Stimulated activated CD4-positive, alpha-beta T cell treated with anti-CD3 and anti-CD28 coated beads, Interleukin-4, amount 100 ng/mL, for 1 hour (primary cell): ENCODE measurements at places on chromosomes 2 and 18.
A peak's percentile ranks its signal among the peaks of the same experiment; 100 is the strongest.

DNA sequence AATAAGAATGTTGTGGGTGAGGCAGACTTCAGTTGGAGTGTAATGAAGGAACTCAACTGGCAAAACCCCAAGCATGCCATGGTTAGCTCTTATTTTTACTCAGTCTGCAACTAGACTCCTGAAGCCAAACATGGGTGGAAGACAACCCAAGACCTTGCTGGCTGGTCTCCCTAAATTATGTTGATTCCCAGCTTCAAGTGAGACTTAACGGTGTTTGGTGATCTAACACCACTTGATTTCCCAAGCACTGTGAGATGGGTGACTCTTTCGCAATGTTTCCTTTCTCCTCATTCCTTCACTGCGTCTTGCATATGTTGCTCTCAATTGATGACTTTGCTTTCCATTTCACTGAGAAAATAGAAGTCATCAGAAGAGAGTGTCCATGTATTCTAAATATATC, 693.1 kb downstream of the DCC start:
- no peak for DNase-seq

- no peak for DNase-seq
Measured at GRCh38 chr2:111904726-111905474, 6.5 kb downstream of the MERTK start.

GRCh38 chr2:230713331-230714135, 891 bp downstream of the CAB39 start:
- DNase-seq = peak; percentile 44

- no peak for DNase-seq
Measured at GRCh38 chr2:24788816-24789215, 4.4 kb downstream of the PTRHD1 start.

- no peak for DNase-seq
Measured at GRCh38 chr18:36974686-36975085, 145.8 kb downstream of the KIAA1328 start.

- DNase-seq = no peak
Measured at GRCh38 chr2:220478305-220479058, 851.1 kb downstream of the SLC4A3 start.

- DNase-seq = no peak
Measured at GRCh38 chr2:58913082-58913726, 672.1 kb upstream of the FANCL start.

- DNase-seq = peak; percentile 20
Measured at GRCh38 chr2:238513346-238513745, 86.6 kb downstream of the ASB1 start.

GRCh38 chr2:216084547-216084946, 2.8 kb downstream of the TMEM169 start:
- DNase-seq = no peak

- peak; percentile 10 for DNase-seq
Measured at GRCh38 chr18:74290794-74291471, 830 bp downstream of the CYB5A start.

- DNase-seq = no peak
Measured at GRCh38 chr2:240455647-240456446, 20.4 kb downstream of the GPC1 start.

DNA sequence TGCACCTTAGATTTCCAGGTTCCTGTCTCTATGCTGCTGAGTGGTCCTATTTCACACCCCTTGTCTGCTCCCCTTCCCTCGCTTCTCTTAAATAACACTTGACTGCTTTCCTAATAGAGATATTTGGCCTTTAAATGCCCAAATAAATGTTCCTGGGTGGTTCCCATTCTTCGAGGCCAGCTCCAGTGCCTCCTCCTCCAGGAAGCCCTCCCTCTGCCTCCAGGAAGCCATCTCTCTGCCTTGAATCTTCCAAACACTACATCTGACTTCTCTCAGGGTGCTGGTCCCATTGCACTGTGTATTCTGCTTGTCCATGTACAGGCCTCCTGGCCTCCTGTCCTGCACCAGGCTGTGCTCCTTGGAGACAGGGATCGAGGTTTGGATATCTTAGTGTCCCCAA, 14.2 kb downstream of the EHD3 start:
- DNase-seq = no peak

- DNase-seq = no peak
Measured at GRCh38 chr2:109339519-109339966, 210.5 kb downstream of the SH3RF3 start.

DNA sequence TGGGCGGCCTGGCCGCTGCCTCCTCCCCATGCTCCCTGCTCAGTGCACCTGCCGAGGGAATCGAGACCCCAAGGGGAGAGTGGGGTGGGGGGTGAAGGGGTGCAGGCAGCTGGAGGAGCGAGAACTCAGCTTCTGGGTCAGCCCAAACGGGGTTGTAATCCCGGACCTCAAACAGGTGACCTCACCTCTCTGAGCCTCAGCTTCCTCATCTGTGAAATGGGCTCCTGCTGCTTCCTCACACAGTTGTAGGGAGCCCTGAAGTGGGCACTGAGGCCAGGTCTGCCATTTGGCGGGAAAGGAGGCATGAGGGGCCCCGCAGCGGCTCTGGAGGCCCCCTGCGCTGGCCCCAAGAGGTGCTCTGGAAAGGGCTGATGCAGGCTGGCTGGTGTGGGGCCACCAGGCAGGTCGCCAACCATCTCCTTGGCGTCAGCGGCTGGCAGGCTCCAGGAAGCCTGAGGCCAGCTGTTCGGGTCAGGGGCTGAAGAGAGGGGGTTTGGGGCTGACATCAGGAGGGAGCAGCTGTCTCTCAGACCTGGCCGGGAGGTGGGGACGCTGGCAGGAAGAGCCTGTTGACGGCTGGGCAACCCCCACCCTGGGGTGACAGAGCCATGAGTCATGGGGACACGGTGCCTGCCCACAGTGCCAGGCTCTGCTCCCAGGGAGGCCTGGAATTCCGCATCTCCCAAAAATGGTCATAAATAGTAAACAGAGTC, 4.9 kb downstream of the KLHL30 start:
- DNase-seq = peak; percentile 35

DNA sequence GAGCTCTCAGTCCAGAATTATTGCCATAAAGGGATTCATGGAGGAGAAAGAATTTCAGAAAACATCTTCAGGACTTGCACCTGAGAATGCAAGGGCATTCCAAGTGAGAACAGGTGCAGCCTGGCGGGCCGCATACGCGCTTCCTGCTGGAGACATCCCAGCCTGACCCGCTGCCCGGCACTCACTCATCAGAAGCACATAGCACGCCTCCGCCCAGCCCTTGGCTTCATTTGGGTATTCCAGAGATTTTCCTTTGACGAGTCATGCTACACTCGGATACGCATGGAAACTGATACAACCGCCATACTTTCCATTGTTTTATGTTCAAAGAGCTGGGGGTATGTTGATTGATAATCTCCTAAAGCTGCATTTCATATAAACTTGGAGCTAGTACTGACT, 228.0 kb upstream of the ID2 start:
- DNase-seq = no peak

DNA sequence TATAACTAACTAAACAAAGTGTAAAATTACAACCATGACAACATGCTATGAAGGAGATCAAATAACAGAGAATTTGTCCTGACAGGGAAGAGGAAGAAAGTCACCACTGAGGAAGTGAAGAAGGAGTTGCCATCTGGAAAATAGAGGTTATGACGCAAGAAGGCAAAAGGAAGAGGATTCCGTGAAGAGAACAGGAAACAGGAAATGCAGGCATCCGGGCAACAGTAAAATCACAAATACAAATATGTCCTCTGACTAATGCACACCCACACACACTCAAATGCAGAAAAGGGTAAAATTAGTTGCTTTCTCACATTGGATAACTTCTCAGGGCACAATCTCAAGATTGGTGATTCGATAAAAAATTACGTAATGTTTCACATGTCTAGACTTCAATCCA, 278.4 kb downstream of the TMX3 start:
- no peak for DNase-seq

DNA sequence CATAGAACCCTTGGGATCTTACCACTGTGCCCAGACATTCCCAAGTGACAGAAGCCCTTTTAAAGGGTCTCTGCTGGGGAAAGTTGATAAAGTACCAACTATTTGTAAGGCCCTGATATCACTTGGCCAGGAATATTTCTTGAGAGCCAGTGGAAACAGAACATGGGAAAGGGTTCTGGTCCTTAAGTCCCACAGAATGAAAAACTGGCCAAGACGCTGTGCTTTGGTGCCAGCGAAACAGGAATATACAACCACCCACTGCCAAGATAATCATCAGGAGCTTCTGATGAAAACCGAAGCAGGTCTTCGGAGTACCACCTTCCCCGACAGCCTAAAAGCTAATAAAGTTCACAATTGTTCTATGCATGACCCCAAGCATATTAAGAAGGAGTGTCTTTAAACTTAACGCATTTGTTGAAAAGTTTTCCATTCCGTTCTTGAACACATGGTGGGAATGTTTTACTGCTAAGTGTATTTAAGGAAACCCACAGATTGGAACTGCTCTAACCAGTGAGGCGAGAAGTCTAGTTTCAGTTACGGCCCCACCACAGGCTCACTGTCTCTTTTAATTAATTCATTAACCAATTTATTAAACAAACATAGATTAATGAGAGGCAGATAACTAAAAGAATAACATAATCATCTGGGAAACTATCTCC, 152.6 kb downstream of the ANKRD44 start:
- DNase-seq = no peak

DNA sequence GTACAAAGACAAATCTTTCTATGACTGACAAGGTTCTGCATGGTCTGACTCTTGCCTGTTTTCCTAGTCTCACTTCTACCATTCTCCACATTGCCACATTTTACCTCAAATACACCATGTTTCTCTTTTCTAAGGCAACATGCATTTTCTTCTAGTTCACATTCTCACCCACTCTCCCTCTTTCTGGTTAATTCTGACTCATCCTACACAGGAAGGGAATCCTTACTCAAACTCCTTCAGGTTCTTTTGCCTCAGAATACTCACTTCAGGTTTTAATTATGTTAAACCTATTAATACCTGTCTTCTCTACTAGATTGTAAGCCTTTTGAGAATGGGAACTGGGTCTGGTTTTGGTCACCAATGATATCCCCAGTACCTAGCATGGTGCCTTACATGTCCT, 47.2 kb downstream of the MAP2 start:
- no peak for DNase-seq

- no peak for DNase-seq
Measured at GRCh38 chr2:38499548-38500282, 103.0 kb downstream of the HNRNPLL start.

DNA sequence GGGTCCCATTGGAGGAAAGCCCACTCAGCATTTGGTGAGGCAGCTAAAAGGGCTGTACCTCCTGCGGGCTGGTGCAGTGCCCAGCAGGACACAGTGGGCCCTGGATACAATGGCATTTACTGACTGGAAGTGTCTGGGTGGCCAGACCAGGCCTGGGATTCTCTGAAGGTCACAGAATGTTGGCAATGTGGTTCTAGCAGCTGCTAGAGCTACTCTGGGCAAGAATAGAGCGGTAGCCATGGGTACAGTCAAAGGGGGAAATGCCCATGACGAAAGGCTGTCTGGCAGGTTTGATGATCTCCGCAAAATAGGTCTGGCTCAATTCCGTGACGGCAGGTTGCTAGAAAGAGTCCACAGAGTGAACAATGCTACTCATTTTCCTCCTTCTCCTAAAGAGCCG, 241.8 kb downstream of the AFF3 start:
- no peak for DNase-seq

- DNase-seq = no peak
Measured at GRCh38 chr2:47269316-47270232, 114.5 kb upstream of the STPG4 start.

DNA sequence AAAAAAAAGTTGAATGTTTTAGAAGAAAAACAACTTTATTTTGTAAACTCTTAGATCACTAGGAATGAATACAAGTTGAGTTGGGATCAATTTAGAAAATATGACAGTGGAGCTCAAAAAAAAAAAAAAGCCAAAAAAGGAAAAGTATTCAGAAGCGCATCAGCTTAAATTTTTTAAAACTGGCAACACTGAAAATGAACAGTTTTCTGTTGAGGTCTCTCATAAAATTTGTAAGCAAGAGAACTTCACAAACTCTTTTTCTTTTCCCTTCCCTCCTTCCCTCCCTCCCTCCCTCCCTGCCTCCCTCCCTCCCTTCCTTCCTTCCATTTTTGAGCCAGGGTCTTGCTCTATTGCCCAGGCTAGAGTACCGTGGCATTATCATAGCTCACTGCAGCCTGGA, 143.9 kb downstream of the B3GNT2 start:
- no peak for DNase-seq

GRCh38 chr18:54867131-54867530, 38.9 kb downstream of the RAB27B start:
- DNase-seq = no peak

DNA sequence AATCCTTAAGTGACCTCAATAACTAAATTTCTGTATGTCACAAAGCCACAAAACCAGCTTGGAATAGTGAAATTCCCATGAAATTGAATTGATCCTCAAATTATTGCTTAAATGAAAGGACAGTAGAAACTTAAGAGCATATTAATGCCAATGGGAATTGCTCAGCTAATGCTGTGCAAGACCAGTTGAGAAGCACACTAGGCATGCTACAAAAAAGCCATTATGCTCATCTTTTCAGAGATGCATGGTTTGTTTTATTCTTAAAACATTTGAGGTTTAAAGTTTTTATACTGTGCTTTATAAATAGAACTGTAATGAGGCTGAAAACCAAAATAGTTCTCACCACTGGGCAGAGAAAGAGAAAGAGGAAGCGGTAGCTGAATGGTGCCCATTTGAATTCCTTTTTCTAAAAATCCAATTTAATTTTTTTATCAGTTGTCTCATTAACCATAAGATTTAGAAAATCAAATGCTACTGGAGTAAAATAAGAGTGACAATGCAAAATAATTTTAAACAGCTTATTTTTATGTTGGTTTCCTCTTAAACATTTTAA, 98.6 kb downstream of the LNPK start:
- no peak for DNase-seq

- no peak for DNase-seq
Measured at GRCh38 chr2:241762933-241763369, 13.7 kb upstream of the GAL3ST2 start.

DNA sequence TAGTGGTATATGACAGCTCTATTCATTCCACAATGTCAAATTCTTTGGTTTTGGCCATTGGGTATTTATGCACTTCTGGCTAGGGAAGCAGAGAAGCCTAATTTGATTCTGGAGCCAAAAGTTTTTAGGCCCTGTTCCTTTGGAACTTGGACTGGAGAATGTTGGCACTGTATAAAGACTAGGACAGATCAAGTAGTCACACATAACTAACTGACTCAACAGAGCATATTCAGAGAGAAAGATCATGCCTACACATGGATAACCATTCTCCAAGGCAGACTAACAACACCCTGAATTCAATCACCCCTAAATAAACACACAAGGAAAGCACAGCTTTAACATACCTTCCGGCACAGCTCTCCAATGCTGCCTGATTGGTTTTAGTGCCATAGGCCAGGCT, 62.9 kb downstream of the ARHGAP15 start:
- DNase-seq = no peak
